ENCODE measurements at places on chromosomes 16 and 17.

DNA sequence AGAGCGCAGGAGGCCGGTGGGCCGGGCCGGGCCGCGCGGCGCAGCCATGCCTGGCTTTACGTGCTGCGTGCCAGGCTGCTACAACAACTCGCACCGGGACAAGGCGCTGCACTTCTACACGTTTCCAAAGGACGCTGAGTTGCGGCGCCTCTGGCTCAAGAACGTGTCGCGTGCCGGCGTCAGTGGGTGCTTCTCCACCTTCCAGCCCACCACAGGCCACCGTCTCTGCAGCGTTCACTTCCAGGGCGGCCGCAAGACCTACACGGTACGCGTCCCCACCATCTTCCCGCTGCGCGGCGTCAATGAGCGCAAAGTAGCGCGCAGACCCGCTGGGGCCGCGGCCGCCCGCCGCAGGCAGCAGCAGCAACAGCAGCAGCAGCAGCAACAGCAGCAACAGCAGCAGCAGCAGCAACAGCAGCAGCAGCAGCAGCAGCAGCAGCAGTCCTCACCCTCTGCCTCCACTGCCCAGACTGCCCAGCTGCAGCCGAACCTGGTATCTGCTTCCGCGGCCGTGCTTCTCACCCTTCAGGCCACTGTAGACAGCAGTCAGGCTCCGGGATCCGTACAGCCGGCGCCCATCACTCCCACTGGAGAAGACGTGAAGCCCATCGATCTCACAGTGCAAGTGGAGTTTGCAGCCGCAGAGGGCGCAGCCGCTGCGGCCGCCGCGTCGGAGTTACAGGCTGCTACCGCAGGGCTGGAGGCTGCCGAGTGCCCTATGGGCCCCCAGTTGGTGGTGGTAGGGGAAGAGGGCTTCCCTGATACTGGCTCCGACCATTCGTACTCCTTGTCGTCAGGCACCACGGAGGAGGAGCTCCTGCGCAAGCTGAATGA lies 606 bp downstream of the THAP11 start:
- DNase-seq = peak; percentile 77

GRCh38 chr17:31394544-31394943 lies 3.1 kb downstream of the RAB11FIP4 start:
- peak; percentile 18 for DNase-seq

GRCh38 chr16:67190041-67190440 lies at the start of gene EXOC3L1:
EXOC3L1 (minus strand) TSS chr16:67190136; CDS start chr16:67189676, 460 bp downstream.
- DNase-seq = no peak

- no peak for DNase-seq
Observed at GRCh38 chr16:12539185-12539929, 264.3 kb downstream of the CPPED1 start.

DNA sequence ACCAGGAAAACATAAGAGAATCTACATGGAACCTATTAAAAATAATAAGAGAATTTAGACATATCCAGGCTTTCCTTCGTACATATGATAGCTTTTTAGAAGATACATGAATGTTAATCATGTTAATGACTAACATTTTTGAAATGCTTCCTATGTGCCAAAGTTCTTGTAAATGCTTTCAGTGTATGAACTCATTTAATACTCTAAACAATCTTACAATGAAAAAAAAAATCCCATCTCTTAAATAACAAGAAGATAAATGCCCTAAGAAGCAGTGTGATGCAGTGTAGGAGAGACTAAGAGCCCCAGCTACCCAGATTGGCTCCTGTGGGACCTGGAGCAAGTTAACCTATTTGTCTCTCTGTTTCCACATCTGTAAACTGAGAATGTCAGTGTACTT lies 220.4 kb upstream of the MYOCD start:
- DNase-seq = no peak

DNA sequence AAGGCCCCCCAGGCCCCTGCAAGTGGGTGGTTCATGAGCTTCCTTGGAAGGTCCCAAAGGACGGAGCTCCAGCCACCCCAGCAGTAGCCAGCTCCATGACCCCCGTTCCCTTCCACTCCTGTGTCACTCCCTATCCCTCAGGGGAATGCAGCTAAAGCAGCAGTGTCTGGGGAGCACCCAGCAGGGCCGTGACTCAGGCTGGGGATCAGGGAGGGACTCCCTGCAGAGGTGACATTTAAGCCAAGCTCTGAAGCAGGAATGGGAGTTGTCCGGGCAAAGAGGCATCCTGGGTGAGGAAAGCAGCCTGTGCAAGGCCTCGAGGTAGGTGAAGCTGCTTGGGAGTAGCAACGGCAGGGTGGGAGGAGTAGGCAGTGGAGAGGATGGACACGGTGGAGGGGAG lies 11.1 kb upstream of the NPTX1 start:
- no peak for DNase-seq

DNA sequence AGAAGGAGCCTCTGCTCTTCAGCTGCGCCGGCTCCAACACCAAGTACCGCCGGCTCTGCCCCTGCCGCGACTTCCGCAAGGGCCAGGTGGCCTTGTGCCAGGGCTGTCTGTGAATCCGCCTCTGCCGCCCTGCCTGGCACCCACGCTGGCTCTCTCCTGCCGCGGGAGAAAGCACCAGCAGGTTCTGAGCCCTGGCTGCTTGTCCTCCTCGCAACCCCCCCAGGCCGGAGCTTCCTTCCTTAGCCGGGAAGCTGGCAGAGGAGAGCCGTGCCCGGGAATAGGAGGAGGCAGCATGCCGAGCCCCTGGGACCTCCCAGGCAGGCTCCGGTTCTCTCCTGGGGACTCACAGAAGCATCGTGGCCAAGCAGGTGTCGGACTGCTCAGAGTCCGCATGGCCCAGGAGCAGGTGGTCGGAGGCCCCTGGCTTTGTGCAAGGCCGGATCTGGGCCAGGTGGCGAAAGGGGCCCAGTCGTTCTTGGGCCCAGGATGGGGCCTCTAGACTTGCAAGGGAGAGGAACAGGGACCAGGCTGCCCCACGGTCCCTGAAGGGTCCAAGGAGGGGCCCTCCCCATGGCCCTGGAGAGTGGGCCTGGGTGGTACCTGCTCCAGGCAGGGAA lies 80.6 kb downstream of the MGAT5B start:
- DNase-seq = no peak

DNA sequence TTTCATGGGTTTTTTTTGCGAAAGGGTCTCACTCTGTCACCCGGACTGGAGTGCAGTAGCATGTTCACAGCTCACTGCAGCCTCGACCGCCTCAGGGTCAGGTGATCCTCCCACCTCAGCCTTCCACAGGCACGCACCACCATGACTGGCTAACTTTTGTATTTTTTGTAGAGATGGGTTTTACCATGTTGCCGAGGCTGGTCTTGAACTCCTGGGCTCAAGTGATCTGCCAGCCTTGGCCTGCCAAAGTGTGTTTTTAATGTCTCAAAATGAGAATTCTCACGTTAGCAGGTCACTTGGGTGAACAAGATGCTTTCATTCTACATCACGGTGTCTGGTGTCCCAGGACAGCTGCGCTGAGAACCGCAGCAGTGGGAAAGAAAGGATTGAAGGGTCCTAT lies 3.2 kb downstream of the FBXO31 start:
- no peak for DNase-seq

DNA sequence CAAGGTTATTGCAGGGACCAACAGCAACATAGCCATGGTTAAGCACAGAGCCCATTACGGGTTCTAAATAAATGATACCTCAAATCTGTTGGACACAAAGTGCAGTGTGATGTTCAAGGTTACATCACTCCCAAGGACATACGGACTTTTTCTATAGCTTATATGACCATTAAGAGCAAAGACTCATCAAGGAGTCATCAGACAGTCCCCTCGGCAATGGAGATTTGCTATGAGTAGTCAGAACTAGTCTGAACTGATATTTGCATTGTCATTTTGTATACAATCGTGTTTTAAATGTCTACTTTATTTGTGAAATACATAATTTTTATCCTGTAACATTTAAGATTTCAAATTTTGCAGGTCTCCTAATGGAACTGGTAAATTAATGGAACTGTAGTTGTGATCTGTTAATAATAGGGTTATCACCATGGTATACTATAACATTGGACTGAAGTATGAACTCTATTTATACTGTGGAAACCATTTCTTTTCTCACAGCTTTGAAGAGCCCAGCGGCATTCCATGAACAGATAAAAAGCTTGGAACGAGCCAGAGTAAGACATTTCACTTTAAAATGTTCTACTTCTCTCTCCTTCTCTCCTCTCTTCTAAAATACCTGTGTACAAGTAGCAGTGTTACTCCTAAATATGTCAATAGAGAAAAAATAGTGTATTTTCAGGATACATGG lies 140.9 kb downstream of the MRTFB start:
- no peak for DNase-seq

- DNase-seq = no peak
Observed at GRCh38 chr17:58615768-58616659, 75.8 kb downstream of the TEX14 start.

GRCh38 chr17:15893658-15894024 lies 51.3 kb upstream of the ADORA2B start:
- no peak for DNase-seq

DNA sequence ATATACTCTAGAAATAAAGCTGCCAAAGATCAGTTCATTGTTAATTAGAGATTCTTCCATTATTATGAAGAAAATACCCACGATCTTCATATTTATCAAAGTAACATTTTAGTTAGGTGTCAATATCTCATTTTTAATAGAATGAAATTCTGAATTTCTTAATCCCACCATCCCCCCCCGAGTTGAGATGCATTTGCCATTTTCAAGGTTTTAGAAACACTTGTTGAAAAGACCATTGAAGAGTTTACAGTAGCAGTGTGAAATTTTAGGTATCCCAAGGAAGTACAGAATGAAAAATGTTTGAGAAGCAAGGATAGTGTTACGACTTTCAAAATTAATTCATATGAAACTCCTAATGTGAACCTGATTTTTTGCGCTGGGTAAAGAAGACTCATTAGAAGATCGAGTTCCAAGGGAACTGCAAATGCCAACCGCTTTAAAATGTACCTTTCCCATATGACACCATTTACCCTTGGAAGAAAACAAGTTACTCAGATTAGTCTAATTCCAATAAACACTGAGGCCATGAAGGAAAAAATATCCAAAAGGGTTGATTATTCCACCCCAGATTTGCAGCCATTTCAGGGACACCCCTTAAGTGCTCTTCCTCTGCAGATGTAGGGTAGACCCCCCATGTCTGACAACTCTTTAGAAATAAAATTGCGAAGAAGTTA lies 731 bp downstream of the IKZF3 start:
- no peak for DNase-seq

GRCh38 chr16:65406933-65407332 lies 285.1 kb upstream of the CDH11 start:
- DNase-seq = no peak

- DNase-seq = no peak
Observed at GRCh38 chr17:33292981-33293867, at the start of gene ASIC2. ASIC2 (minus strand) TSS chr17:33293295.

- DNase-seq = no peak
Observed at GRCh38 chr16:8887431-8887765, 5.2 kb downstream of the LITAFD start.

DNA sequence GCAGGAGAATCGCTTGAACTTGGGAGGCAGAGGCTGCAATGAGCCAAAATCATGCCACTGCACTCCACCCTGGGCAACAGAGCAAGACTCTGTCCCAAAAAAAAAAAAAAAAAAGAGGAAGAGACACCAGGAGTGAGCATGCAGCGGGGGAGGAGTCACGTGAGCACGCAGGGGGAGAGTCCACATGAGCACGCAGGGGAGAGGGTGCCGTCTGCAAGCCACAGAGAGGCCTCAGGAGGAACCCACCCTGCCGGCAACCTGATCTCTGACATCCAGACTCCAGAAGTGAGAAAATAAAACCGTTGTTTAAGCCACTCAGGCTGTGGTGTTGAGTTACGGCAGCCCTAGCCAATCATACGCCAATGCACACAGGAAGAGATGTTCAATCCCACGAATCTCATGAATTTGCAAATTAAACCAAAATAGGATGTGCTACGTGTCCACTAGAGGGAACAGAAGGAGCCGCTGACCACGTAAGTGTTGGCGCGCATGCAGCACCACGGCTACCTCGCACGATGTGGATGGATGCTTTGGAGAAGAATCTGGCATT lies 42.2 kb downstream of the CCDC57 start:
- DNase-seq = no peak

- no peak for DNase-seq
Observed at GRCh38 chr16:65540901-65541300, 419.0 kb upstream of the CDH11 start.

GRCh38 chr16:85587762-85588556 lies 25.2 kb upstream of the GSE1 start:
- DNase-seq = no peak

GRCh38 chr16:75218256-75219076 lies at the start of gene CTRB1:
CTRB1 (plus strand) TSS chr16:75218988; CDS start chr16:75219008, 20 bp downstream.
- DNase-seq = no peak

DNA sequence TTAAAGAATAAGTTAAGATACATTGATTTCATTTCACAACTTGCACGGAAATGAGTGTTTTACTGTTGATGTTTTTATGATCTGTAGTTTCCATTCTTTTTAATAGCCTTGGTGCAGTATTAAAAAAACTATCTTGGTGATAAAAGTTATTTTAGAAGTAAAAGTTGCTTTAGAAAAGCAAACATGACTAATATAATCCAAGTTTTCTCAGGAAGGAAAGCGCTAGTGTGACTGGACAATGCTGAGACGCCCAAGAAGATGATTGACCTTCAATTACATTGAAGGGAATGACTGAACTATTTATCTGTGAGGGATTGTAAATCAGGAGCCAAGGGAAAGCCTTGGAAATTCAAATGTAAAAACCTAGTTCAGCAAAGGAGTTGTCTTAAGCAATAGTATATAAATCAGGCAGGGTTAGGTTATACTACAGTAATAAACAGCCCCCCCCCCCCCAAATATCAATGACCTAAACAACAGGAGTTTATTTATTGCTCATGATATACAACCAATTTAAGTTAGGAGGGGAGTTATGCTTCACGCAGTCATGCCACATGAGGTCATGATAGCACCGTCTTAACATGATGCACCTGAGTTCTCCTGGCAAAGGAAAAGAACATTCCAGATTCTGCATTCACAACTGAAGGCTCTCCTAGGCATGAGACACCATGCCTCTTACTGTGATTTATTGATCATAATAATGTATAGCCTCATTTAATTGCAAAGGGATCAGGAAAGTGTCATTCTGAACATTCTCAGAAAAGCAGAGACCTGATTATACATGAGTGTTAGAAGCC lies 443.8 kb downstream of the CDH13 start:
- DNase-seq = no peak

All from naive thymus-derived CD8-positive, alpha-beta T cell (primary cell).